ENCODE measurements at places on chromosomes 6 and 20.
A peak's percentile ranks its signal among the peaks of the same experiment; 100 is the strongest.

GRCh38 chr6:43189776-43190304 lies 7.8 kb downstream of the CUL9 start:
- DNase-seq: no peak

DNA sequence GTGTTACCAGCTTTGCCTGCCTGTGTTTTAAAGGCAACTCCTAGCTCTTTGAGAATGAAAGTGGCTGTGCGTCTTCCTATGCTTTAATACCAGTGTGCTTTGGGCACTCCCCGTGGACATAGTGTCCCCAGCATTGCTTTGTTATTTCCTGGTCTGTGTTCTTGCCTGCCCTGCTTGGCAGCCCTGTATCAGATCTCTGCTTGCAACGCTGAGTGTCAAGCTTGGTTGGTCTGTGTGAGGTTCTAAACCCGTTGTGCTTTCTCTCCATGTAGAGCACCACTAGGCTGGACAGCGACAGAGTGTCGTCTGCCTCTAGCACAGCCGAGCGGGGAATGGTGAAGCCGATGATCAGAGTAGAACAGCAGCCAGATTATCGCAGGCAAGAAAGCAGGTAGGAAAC lies 80.2 kb downstream of the AFDN start:
- peak; percentile 39 for DNase-seq

DNA sequence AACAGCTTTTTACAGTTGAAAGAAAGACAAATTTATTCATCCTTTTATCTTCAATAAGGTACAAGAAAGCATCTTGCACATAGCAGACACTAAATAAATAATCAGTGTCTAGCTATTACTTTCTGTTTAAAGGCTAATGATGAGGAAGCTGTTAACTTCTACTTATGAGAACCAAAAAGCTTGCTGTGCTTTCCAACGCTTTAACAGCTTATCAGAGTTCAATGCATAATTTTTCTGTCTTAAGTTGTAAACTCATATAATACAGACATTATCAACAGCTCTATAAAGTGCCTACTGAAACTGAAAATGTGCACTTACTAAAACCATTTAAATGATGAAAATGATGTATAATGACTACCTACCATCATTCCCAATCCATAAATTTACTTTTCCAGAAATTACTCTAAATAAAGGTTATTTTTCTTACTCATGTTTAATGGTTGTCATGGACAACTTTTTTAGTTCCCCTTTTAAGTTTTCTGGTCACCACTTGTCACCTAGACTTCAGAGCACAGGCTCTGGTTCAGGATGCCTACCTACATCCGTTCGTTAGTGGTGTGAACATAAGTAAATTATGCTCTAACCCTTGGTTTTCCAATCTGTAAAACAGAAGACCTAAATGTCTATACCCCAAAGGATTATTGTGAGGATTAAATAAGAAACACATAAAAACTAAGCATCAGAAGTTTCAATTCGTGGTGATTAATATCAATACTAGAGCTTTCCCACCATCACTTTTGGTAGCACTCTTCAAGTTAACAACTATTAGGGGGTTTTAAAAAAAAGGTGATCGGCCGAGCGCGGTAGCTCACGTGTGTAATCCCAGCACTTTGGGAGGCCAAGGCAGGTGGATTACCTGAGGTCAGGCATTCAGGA lies 8.0 kb downstream of the PNISR start:
- no peak for DNase-seq

GRCh38 chr6:169895926-169896761 lies 144.7 kb downstream of the ERMARD start:
- no peak for DNase-seq

DNA sequence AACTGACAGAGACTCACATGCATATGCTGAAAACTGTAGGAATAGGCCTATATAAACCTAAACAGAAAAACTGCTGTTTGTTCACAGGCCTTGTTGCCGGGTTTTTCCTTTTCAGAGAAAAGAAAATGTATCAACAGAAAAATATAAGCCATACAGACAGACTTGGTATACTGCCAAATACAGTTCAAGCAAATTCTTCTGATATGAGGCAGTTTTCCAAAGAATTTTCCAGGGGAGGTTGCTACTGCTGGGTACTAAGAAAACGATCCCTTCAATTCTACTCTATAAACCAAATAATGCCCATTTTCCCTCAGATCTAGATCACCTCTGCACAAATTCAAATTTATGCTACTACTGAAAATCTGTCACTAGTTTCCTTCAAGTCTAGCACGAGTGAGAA lies 59.4 kb downstream of the ME1 start:
- DNase-seq: peak; percentile 80

DNA sequence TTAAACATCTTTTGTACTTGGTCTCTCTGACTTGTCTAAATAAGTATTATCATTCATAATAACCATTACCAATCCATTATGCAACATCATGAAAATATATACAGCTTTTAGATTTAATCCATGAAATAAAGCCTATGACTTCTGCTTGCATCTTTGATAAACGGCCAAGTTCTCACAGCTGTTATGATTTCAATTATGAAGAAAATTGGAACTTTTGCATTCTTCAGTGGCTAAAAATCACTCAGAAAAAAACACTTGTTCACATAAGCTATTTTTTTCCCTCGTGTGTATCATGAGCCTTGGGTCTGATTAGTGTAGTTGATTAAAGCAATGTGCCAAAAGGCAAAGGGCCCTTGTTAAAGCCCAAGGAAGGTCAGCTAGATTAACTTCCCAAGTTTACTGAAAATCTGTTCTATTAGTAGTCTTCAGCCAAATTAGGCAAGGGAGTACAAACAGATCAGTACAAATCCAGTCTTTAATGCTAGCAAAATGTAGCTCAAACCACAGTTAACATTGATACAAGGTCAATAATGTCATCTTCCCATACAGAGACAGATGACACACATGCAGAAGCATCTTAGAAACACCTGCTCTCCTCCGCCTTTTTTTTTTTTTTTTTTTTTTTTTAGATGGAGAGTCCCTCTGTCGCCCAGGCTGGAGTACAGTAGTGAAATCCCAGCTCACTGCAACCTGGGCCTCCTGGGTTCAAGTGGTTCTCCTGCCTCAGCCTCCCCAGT lies 69.9 kb downstream of the SGK1 start:
- no peak for DNase-seq

DNA sequence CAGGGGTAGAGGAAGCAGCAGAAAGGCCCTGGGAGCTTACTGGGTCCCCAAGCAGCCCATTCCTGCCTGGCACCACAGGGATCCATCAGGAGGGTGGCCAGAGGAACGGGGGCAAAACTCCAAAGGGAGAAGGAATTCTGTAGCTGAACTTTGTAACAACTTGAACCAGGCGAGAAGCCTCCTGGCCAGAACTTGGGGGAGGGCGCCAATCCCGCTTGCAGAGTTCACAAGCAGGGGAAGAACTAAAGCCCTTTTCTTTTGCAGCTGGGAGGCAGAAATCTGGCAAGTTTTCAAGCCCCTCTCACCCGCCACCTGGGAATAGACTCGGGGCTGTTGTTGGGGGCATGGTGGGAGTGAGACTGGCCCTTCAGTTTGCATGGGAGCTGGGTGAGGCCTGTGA lies 189.1 kb downstream of the PHF3 start:
- DNase-seq: no peak

GRCh38 chr20:56348746-56349145 lies 10.0 kb upstream of the FAM210B start:
- DNase-seq: no peak

DNA sequence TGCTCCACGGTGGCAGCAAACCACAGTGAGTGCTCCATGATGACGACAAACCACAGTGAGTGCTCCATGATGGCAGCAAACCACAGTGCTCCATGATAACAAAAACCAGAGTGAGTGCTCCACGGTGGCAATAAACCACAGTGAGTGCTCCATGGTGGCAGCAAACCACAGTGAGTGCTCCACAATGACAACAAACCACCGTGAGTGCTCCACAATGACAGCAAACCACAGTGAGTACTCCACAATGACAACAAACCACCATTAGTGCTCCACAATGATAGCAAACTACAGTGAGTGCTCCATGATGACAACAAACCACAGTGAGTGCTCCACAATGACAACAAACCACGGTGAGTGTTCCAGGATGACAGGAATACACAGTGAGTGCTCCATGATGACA lies 36.0 kb upstream of the LRFN2 start:
- DNase-seq: no peak

DNA sequence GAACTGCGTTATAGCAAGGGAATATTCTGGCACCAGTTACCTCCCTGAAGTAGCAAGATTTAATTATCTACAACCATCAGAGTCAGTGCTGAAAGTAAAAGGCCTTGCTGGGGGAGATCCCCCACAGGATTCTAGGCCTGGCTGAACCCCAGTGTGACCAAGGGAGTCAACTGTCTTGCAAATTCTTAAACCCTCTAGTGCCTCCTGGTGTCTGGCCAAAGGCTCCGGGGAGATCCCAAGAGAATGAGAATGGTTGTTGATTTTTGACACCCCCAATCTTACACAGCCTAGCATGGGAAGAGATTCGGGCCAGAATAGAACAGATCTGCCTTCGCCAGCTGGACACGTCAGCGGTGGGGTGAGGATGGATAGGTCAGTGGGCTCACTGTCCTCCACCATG lies 179.4 kb downstream of the ERMARD start:
- DNase-seq: no peak

- DNase-seq: no peak
Observed at GRCh38 chr6:74782346-74782745, 423.5 kb downstream of the COL12A1 start.

- no peak for DNase-seq
Observed at GRCh38 chr20:19670829-19671228, 87.2 kb upstream of the RIN2 start.

DNA sequence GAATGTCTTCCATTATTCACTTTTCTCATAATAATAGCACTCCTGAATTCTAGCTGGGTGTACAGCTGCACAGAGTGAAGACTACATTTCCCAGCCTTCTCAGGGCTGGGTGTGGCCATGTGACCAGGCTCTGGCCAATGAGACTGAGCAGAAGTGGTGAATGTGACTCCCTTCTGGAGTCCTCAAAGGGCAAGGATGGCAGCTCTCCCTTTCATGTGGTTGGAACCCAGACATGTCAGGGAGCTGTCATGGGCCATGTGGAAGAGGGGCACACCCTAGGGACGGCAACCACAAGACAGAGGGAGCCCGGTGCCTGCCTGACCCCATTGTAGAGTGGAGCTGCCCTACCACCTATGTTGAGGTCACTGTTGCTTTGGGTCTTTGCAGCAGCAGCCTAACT lies 312.8 kb upstream of the SULF2 start:
- DNase-seq: no peak

GRCh38 chr6:73955800-73956199 lies 259.8 kb downstream of the CD109 start:
- DNase-seq: no peak

- peak; percentile 38 for DNase-seq
Observed at GRCh38 chr6:107230024-107230423, 114.7 kb upstream of the BEND3 start.

GRCh38 chr6:37435373-37435772 lies 2.4 kb downstream of the CMTR1 start:
- DNase-seq: no peak

- peak; percentile 45 for DNase-seq
Observed at GRCh38 chr6:70680396-70680795, 12.7 kb downstream of the SMAP1 start.

GRCh38 chr6:168988801-168989200 lies 264.8 kb downstream of the THBS2 start:
- peak; percentile 81 for DNase-seq

GRCh38 chr20:19885939-19886660 lies 128.0 kb downstream of the RIN2 start:
- DNase-seq: peak; percentile 53

DNA sequence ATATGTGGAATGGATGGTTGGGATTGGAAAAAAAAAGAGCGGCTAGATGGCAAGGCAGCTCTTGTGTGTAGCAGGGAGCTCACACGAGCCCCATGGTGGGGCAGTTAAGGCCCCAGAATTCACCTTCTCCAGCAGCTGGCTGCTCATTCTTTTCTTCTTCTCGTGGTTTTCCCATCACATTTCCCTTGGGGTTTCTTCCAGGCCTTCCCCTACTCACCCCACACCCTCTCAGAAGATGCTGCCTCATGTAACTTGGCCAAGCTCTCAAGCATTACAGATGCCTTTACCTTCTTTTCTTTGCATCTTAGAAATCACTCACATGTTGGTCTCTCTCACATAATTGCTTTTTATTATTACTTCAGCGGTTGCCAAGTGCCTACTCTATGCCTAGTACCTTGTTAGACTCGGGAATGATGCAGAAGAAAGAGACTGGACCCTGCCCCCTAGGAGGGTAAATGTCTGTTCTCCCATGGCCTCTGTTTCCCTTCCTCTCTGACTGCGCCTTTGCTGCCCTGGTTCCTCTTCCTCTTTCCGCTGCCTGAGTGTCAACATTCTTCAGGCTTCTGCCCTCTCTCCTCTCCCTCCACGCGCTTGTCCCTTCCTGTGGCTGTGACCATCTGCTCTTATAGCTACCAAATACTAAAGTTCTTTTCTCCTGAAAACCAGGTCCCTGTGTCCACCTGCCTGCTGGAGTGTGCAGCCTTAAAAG lies 28.6 kb downstream of the PPARD start:
- DNase-seq: no peak

GRCh38 chr6:148345176-148345575 lies 2.5 kb downstream of the SASH1 start:
- no peak for DNase-seq

GRCh38 chr6:152232501-152233151 lies 404.5 kb downstream of the SYNE1 start:
- DNase-seq: peak; percentile 82

- DNase-seq: peak; percentile 50
Observed at GRCh38 chr6:38603966-38604365, 35.8 kb downstream of the BTBD9 start.

DNA sequence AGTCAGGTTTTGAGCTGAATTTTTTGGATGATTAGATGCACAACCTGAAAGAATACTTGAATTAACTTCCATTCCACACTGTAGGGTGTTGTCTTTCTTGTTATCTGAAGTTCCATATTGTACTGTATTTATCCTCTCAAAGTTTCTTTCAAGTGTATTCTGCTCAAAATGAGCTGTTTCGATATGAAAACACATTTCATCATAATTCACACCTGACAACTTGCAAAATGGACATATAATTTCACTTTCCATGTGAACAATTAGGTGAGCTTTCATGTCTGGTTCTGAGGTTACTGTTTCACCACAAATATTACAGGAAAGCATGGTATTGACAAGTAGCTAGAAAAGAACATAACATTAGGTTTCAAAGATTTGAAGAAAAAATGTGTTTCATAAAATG lies 1.7 kb downstream of the ZUP1 start:
- DNase-seq: no peak
